Activated naive CD8-positive, alpha-beta T cell treated with anti-CD3 and anti-CD28 coated beads, Interleukin-2, amount 10 ng/mL, durations not matched to agents 7 days and 5 days (primary cell): ENCODE measurements at places on chromosomes 1 and 21.

DNA sequence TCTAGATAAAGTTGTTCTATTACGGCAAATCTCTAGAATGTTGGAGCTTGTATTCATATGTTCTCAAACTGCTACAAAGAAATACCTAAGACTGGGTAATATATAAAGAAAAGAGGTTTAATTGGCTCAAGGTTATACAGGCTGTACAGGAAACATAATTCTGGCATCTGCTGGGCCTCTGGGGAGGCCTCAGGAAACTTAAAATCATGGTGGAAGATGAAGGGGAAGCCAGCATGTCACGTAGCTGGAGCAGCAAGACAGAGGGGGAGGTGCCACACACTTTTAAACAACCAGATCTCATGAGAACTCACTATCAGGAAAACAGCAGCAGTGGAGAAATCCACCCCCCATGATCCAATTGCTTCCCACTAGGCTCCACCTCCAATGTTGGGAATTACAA lies 390.4 kb upstream of the ADGRL4 start:
- no peak for DNase-seq
- no peaks in the 10 kb centered on the region for H3K4me1 ChIP-seq
- no peak overlapping the region for H3K4me3 ChIP-seq
- no peak overlapping the region for H3K27ac ChIP-seq

DNA sequence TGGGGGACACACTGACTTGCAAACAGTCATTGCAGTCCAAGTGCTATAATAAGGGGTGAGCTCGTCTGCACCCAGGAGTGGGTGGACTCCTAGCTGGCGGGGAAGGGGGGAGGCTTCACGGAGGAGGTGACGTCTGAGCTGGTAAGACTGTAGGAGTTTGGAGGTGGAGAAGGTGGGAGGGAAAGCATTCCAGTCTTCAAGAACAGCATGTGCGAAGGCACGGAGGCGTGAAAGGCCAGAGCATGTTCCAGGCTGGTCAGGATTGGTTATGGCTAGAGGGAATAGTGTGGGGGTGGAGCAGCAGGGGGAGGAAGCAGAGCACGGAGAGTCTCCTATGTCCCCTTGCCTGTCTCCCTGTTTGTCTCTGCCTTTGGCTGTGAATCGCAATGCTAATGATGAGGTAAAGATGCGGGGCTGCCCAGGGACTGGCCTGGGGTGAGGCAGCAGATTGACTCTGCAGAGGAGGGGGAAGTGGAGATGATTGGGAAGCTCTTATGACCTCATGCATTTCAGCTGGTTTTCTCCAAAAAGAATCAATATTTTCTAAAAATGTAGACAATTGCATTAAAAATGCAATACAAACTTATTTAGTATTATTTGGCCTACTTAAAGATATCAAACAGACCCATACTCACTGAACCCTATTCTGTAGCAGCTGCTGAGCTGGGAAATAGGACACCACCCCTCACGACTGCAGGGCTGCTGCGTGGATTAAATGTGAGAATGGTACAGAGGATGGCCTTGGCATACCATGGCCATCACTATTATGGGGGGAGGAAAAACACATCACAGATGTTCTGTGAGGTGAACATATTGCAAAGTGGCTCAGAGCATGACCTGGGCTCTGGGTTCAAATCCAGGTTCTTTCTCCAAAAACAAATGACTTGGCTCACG lies 2.6 kb upstream of the ZNF436 start:
- no peak overlapping the region for H3K27ac ChIP-seq
- H3K4me1 ChIP-seq = peaks cover 14% of the 10 kb centered on the region
- no peak overlapping the region for H3K4me3 ChIP-seq
- DNase-seq = no peak
- peaks cover 6% of the 10 kb centered on the region for H3K36me3 ChIP-seq

GRCh38 chr1:3327936-3328590 lies 126.4 kb upstream of the ARHGEF16 start:
- no peaks in the 10 kb centered on the region for H3K27me3 ChIP-seq
- H3K36me3 ChIP-seq = no peaks in the 10 kb centered on the region
- no peak for DNase-seq
- H3K4me1 ChIP-seq = no peaks in the 10 kb centered on the region
- no peak overlapping the region for H3K27ac ChIP-seq
- no peak overlapping the region for H3K4me3 ChIP-seq

DNA sequence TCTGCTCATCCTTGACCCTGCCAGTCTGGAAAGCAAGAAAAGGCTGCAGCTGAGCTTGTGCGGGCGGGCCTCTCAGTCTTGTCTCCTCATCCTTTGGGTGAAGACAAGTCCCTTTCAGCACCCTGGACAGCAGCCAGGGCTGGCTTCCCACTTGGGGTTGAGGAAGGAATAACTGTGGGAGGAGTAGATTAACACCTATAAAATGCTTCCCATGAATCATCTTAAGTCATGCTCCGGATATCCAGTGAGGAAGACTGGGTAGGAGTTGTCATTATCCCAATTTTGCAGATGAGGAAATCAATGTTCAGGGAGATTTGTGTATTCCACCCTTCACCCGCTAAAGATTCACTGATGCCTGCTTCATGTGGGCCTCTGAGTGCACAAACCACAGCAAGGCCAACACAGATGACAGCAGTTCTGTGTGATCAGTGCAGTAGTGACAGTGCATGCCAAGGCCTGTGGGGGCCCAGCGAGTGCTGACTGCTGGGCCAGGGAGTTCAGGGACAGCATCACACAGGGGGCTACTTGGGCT lies 20.1 kb upstream of the COL16A1 start:
- H3K27me3 ChIP-seq = no peaks in the 10 kb centered on the region
- peak; percentile 71 for DNase-seq
- H3K36me3 ChIP-seq = no peaks in the 10 kb centered on the region
- H3K27ac ChIP-seq = no peak overlapping the region

GRCh38 chr1:239455743-239456142 lies 69.4 kb downstream of the CHRM3 start:
- no peak overlapping the region for H3K27ac ChIP-seq
- H3K36me3 ChIP-seq = no peaks in the 10 kb centered on the region
- H3K4me1 ChIP-seq = peaks cover 3% of the 10 kb centered on the region
- no peak overlapping the region for H3K4me3 ChIP-seq
- DNase-seq = no peak

GRCh38 chr1:85339089-85339488 lies 62.7 kb upstream of the BCL10 start:
- H3K4me1 ChIP-seq = peaks cover 6% of the 10 kb centered on the region
- no peak overlapping the region for H3K4me3 ChIP-seq
- H3K27me3 ChIP-seq = peaks cover 25% of the 10 kb centered on the region
- no peak for DNase-seq

- H3K27me3 ChIP-seq = peaks cover 22% of the 10 kb centered on the region
- H3K4me1 ChIP-seq = no peaks in the 10 kb centered on the region
- no peaks in the 10 kb centered on the region for H3K36me3 ChIP-seq
- no peak overlapping the region for H3K27ac ChIP-seq
- no peak overlapping the region for H3K4me3 ChIP-seq
Measured at GRCh38 chr21:38388203-38388602, 110.1 kb downstream of the ERG start.

- no peak for DNase-seq
- no peaks in the 10 kb centered on the region for H3K27me3 ChIP-seq
- H3K4me1 ChIP-seq = no peaks in the 10 kb centered on the region
- H3K36me3 ChIP-seq = no peaks in the 10 kb centered on the region
- H3K27ac ChIP-seq = no peak overlapping the region
Measured at GRCh38 chr1:74681851-74682250, 8.3 kb upstream of the ERICH3 start.

DNA sequence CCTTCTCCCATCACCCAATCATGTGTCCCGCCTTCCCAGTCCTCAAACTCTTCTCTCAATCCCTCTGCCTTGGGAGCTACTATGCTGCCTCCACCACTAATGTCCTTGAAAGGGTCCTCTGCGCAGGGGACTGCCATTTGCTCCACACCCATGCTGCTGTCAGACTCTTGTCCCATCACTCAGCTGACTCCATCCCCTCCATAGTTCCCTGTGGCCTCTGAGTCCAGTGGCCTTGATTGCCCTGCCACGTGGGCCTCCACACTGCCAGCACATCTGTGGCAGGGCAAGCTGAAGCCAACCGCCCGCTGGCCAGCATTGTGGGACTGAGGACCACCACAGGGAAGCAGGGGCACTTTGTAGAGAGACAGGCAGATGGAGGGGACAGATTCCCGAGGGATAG lies 1.3 kb upstream of the TNNT2 start:
- peaks cover 2% of the 10 kb centered on the region for H3K27me3 ChIP-seq
- H3K27ac ChIP-seq = no peak overlapping the region
- H3K36me3 ChIP-seq = no peaks in the 10 kb centered on the region
- no peak overlapping the region for H3K4me3 ChIP-seq
- DNase-seq = no peak

GRCh38 chr1:77459881-77460280 lies 178.1 kb downstream of the AK5 start:
- DNase-seq = no peak
- H3K4me1 ChIP-seq = no peaks in the 10 kb centered on the region
- H3K4me3 ChIP-seq = no peak overlapping the region
- no peaks in the 10 kb centered on the region for H3K27me3 ChIP-seq
- H3K27ac ChIP-seq = no peak overlapping the region
- peaks cover 2% of the 10 kb centered on the region for H3K36me3 ChIP-seq

DNA sequence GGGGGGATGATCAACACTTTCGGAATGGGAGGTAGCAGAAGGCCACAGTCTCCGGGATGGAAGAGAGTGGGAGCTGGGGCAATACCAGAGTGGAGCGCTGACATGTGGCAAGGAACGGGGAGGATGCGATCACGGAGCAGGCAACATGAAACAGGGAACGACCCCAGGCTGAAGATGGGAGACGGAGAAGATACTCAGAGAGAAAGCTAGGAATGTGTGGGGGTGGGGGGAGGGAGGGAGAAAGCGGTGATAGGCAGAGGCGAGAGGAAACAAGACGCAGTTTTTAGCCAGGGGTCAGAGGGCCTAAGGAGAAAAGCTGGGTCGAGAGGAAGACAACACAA lies 577 bp downstream of the RAB3GAP2 start:
- H3K4me3 ChIP-seq = no peak overlapping the region
- DNase-seq = no peak
- H3K36me3 ChIP-seq = peaks cover 17% of the 10 kb centered on the region

DNA sequence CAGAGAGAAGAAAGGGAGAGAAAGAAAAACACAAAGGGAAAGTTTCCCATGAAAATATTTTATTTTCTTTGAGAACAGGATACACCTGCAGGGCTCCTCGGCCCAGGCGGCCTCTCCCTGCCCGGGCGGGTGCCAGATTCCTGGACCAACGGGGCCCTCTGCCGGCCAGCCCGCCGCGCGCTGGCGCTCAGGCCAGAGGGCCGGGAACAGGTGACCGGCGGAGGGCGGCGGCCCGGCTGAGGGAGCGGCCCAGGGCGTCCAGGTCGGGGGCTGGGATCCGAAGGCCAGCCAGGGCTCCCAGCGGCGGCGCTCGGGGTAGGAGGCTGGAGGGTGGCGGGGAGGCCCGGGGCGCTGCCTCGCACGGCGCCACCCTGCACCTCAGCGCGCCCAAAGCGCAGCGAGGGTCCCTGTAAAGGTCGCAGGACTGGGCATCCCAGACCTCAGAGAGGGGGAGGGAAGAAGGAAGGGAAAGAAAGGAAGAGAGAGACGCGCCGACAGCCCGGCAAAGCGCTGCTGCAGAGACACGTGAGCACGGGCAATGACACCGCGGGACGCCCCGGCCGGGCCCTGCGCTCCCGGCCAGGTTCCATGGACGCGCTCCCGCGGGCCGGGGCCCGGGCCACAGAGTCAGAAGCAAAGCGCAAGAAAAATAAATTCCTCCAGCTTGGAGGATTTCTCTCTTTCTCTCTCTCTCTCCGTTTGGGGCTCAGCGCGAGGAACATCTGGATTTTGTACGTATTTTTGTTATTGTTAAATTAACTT lies 927 bp downstream of the WNT9A start:
- peaks cover 1% of the 10 kb centered on the region for H3K4me1 ChIP-seq
- peak overlapping the region; percentile 55 for H3K4me3 ChIP-seq
- peaks cover 26% of the 10 kb centered on the region for H3K27me3 ChIP-seq
- H3K36me3 ChIP-seq = no peaks in the 10 kb centered on the region

DNA sequence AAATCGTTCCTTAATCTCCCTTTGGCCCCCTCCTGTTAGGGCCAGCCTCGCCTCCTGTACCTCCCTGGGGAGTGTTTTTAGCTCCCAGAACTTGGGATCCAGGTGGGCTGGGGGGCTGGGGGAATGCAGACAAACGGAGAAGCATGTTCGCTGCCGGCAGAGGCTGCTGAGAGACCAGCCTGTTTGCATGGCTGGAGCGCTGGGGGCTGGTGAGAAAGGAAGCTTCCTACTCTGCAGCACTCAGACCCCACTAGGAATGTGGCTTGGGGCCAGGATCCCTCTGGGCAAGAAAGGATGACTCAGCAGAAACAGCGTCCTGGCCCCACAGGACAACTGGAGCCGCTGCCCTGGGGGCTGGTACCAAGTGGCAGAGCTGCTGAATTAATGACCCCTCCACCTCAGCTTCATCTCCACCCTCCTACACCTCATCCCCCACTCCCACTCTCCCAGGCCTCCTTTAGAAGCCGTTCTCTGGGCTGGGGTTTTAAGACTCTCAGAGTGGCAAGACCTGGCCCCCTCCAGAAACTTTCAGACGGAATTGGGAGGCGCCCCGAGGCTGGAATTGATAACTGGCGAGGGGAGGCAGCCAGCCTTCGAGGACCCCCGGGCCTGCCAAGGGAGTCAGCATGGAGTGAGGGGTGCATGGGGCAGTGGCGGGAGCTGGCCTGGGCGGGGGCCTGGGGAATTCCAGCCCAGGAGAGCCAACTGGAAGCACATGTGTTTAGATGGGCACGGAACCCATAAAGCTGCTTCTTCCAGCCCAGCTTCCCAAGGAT lies 28.5 kb upstream of the EPS8L3 start:
- peak; percentile 30 for DNase-seq
- no peak overlapping the region for H3K4me3 ChIP-seq
- H3K36me3 ChIP-seq = peaks cover 2% of the 10 kb centered on the region
- H3K27me3 ChIP-seq = no peaks in the 10 kb centered on the region

- peak; percentile 18 for DNase-seq
- H3K27ac ChIP-seq = no peak overlapping the region
- no peaks in the 10 kb centered on the region for H3K27me3 ChIP-seq
Measured at GRCh38 chr21:41973427-41973831, 19.6 kb upstream of the C2CD2 start.

DNA sequence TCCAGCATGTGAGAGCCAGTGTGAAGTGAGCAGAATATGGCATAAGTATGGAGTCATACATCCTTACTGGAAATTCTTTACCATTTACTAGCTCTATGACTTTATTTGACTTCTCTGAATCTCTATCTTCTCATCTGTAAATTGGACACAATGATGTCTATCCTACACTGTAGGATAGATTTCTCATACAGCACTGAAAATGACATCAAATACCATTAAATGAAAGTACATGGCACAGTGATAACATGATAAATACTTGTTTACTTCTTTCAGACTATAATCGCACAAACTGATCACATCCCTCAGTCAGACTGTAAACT lies 1.3 kb upstream of the CTTNBP2NL start:
- no peaks in the 10 kb centered on the region for H3K36me3 ChIP-seq
- H3K27ac ChIP-seq = no peak overlapping the region
- peaks cover 26% of the 10 kb centered on the region for H3K4me1 ChIP-seq

DNA sequence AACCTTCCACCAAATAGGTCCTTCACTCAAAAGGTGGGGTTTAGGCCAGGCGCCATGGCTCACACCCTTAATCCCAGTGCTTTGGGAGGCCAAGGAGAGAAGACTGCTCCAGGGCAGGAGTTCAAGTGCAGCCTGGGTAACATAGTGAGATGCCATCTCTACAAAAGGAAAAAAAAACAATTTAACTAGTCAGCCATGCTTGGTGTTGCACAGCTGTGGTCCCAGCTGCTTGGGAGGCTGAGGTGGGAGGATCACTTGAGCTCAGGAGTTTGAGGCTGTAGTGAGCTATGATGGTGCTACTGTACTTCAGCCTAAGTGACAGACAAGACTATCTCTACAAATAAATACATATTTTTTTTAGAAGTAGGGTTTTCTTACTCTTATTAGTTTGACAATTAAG lies 617.5 kb downstream of the KIF26B start:
- no peaks in the 10 kb centered on the region for H3K27me3 ChIP-seq
- no peak overlapping the region for H3K4me3 ChIP-seq
- H3K27ac ChIP-seq = no peak overlapping the region
- no peak for DNase-seq
- H3K36me3 ChIP-seq = no peaks in the 10 kb centered on the region
